Activated T-helper 2 cell treated with anti-CD3 and anti-CD28 coated beads, Interferon-gamma antibody, Interleukin-2, Interleukin-4, amounts not matched to agents 10 μg/mL and 5 μg/mL and 100 μg/mL, durations not matched to agents 14 hours and 24 hours and 36 hours (primary cell): ENCODE measurements at places on chromosomes 5 and 9. TPM values are rescaled to one million over a fixed set of nuclear protein-coding genes. Genes with fewer than 3 reads are reported as not detected.

HACD4 gene
- 2.2 and 2.4 TPM in 2 replicates for total RNA-seq

SLC12A2 gene
- total RNA-seq: 19.7 and 21.9 TPM in 2 replicates

OR13J1 gene
- not detected in 2 replicates for total RNA-seq

NR5A1 gene
- total RNA-seq: not detected in 2 replicates

CCL27 gene
- total RNA-seq: 0.25 and 0.55 TPM in 2 replicates

INSL6 gene
- total RNA-seq: not detected in 2 replicates

NOXA1 gene
- 0.39 and 0.46 TPM in 2 replicates for total RNA-seq

DRD1 gene
- not detected in 2 replicates for total RNA-seq

HSPB3 gene
- not detected in 2 replicates for total RNA-seq

SLC6A7 gene
- not detected in 2 replicates for total RNA-seq

SHISAL2B gene
- not detected in 2 replicates for total RNA-seq

SCGB3A1 gene
- total RNA-seq: not detected in 2 replicates

IFNA13 gene
- total RNA-seq: not detected in 2 replicates

F2RL1 gene
- total RNA-seq: 0.09 and 0.16 TPM in 2 replicates

SAPCD2 gene
- 26.5 and 27.1 TPM in 2 replicates for total RNA-seq

TMOD1 gene
- 0.96 and 0.97 TPM in 2 replicates for total RNA-seq

KIF12 gene
- not detected in 2 replicates for total RNA-seq

TNFSF8 gene
- 73.6 and 82.3 TPM in 2 replicates for total RNA-seq

SLC25A48 gene
- not detected in 2 replicates for total RNA-seq

MARCOL gene
- not detected in 2 replicates for total RNA-seq

SLC45A2 gene
- total RNA-seq: not detected in 2 replicates

HTR4 gene
- not detected in 2 replicates for total RNA-seq

GRXCR2 gene
- not detected in 2 replicates for total RNA-seq

DHX29 gene
- 17.6 and 20.0 TPM in 2 replicates for total RNA-seq

COL27A1 gene
- total RNA-seq: 3.7 and 4.1 TPM in 2 replicates

TRIM23 gene
- 5.2 and 5.3 TPM in 2 replicates for total RNA-seq

MZB1 gene
- total RNA-seq: 48.3 and 53.6 TPM in 2 replicates

NCS1 gene
- total RNA-seq: 23.5 and 27.9 TPM in 2 replicates

LHX6 gene
- total RNA-seq: not detected in 2 replicates

FREM1 gene
- total RNA-seq: not detected in 2 replicates

OR1J2 gene
- total RNA-seq: not detected in 2 replicates

MYMK gene
- total RNA-seq: not detected in 2 replicates

LHFPL2 gene
- 0.09 and 0.16 TPM in 2 replicates for total RNA-seq

BARX1 gene
- 0.52 and 0.83 TPM in 2 replicates for total RNA-seq

FGD3 gene
- 41.4 and 42.9 TPM in 2 replicates for total RNA-seq

PCDHGA5 gene
- total RNA-seq: 0.43 and 0.51 TPM in 2 replicates

CAMK4 gene
- total RNA-seq: 71.8 and 76.7 TPM in 2 replicates

ZSWIM6 gene
- 8.9 TPM in 2 replicates for total RNA-seq

SPATA31A3 gene
- total RNA-seq: not detected in 2 replicates

LAMC3 gene
- not detected in 2 replicates for total RNA-seq

POLR3G gene
- 17.1 and 18.6 TPM in 2 replicates for total RNA-seq

FGF18 gene
- total RNA-seq: 0.16 TPM in 1 of 2 replicates, not detected in the other

CORO2A gene
- total RNA-seq: 0.87 and 0.96 TPM in 2 replicates

SLC28A3 gene
- 0.37 and 0.55 TPM in 2 replicates for total RNA-seq

QRFP gene
- not detected in 2 replicates for total RNA-seq

IL17B gene
- total RNA-seq: not detected in 2 replicates

REEP2 gene
- total RNA-seq: 9.7 and 11.1 TPM in 2 replicates

PDLIM4 gene
- total RNA-seq: 1.2 and 2.0 TPM in 2 replicates

GPR151 gene
- not detected in 2 replicates for total RNA-seq

MRPS27 gene
- 96.8 and 98.4 TPM in 2 replicates for total RNA-seq

KCNIP1 gene
- total RNA-seq: not detected in 2 replicates

IL7R gene
- 60.9 and 66.9 TPM in 2 replicates for total RNA-seq

DMRT3 gene
- not detected in 2 replicates for total RNA-seq

CDX1 gene
- total RNA-seq: not detected in 2 replicates

NMRK1 gene
- 10.9 and 12.6 TPM in 2 replicates for total RNA-seq
